ENCODE measurements at places on chromosomes 4 and X.

GRCh38 chr4:16859031-16859430, 39.4 kb downstream of the LDB2 start:
- DNase-seq: no peak

- no peak for DNase-seq
These were observed 11.1 kb upstream of the SYP start for GRCh38 chrX:49211074-49211473.

DNA sequence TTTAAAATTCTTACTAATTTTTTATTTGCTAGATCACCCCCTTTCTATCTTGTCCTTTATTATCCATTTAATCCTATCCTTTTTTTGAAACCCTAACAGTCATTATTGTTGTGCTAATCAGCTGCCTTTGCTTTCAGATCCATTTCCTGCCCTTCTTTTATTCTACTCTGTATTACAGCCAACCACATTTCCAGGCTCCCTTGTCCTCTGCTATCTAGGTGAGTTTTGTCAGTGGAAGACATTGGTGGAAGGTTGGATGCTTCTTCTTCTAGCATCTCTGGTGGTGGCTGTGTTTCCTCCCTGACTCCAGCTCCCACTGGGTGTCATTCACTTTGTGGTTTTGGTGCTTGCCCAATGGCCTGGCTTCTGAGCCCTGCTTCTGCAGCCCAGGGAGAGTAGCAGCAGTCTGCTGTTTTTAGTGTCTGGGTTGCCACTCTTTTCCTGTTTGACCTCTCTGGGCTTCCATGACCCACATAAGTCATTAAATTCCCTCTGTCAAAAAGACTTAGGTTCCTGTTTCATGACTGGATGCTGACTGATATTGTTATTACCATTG, 225.2 kb upstream of the PGRMC2 start:
- DNase-seq: no peak

- DNase-seq: no peak
These were observed 52.9 kb upstream of the LIMCH1 start for GRCh38 chr4:41485041-41485440.

- no peak for DNase-seq
These were observed 775.4 kb downstream of the STPG2 start for GRCh38 chr4:97367878-97368277.

DNA sequence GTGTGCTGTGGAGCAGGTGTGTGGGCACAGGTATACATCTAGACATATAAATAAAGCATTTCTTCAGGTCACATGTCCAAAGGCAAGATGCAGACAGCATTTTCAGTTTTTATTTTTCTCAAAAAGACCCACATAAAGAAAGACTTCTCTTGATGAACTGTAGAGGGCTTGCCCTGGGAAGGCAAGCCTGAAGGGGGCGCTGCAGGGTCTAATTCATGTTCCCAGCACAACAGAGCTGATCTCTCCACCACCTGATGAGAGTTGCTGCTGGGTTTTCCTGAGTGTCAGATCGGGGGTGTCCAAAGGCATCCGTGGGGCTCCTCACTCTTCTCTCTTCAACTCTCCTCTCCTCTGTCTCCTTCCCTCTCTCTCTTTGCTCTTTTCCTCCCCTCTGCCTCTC, 26.6 kb downstream of the ADRA2C start:
- no peak for DNase-seq

DNA sequence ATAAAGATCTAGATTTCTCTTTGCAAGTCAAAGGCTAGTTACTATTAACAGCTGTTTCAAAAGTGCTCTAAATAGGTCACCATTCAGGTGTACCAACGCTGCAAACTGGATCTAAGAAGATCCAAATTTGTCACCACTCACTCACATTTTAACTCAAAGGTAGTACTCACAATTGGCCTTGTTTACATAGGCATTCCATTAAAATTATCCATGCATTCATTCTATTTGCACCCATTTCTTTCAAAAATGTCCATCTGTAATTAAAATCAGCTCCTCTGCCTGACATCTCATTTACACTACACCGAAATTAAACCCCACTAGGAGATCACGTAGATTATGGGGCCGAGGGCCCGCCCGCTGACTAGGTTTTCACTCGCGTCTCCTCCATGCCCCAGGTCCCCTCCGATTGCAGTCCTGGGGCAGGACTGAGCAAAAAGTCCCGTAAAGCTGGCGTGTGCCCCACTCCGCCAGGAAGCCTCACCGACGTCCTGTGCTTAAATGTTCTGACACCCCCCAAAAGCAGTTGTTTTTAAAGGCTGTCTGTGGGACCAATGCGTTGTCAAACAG, 1.3 kb upstream of the ING2 start:
- no peak for DNase-seq

DNA sequence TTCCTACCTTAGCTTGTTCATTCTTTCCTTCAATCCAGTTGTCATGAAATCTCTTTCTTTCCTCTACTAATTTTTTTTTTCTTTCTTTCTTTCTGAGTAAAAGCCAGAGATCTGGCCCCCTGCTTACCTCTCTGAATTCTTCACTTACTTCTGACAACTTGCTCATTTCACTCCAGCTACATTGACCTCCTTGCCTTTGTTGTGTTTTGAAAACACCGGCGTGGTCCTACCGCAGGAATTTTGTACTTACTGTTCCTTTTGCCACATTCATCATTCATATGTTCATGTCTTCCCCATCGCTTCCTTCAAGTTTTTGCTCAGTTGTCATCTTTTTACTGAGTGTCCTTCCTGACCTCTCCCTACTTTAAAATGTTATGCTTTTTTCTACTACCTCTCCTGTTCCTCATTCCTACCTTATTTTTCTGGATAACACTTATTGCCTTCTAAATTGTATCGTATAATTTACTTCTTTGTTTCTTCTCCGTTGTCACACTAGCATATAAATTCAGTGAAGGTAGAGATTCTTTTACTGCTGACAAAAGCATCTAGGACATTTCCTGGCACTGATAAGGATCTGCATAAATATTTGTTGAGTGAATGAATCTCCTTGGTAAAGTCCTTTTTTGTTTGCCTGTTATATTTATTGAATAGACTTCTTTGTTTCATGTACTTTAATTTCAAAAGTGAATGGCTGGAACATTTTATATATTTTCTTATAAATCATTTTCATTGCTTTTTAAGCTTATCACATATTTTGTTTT, 74.4 kb downstream of the NFKB1 start:
- DNase-seq: no peak

- DNase-seq: no peak
These were observed 145.6 kb downstream of the RAP1GDS1 start for GRCh38 chr4:98406819-98407218.

DNA sequence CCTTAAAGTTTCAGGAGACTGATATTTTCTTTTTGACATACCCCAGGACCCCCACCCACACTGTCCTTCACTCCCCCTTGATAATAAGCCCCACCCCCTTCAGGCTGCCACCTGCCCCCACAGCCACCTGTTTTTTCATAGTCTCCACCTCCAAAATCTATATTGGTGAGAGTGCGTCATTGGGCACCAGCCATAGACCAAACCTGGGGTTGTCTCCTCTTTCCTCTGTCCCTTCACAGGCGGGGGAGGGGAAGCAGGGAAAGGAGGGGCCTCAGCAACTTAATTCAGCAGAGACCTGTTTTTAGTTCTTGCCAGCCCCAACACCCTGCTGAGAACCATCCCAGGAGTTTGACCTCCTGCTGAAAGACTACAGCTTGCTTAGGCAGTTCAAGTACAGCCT, 1.1 kb downstream of the ARHGAP36 start:
- no peak for DNase-seq

- DNase-seq: no peak
These were observed 30.2 kb downstream of the SPANXD start for GRCh38 chrX:141668371-141668770.

DNA sequence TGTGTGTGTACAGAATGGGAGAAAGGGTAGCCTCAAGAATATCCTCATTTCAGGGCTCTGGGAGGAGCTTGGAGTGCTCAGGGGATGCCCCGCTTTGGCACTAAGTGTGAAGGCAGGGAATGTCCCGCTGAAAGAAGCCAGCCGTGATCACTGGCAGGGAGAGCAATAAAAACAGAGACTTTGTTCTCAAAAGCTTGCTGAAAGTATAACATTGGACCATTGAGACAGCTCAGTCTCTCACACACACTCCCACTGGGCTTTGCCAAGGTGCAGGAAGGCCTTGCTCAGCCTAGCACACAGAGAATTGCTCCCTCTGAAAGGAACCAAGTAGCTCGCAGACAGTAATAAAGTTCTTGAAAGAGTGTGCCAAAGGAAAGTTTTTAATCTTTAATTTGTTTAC, 143.8 kb upstream of the SLITRK2 start:
- DNase-seq: no peak

GRCh38 chr4:94345969-94346368, 3.3 kb upstream of the HPGDS start:
- no peak for DNase-seq

- DNase-seq: no peak
These were observed 162.9 kb upstream of the DIPK2B start for GRCh38 chrX:45363596-45363995.

GRCh38 chr4:19655666-19656065, 596.0 kb upstream of the SLIT2 start:
- DNase-seq: no peak

GRCh38 chr4:113809311-113809710, 47.8 kb upstream of the CAMK2D start:
- no peak for DNase-seq

- DNase-seq: no peak
These were observed 13.6 kb downstream of the HTRA3 start for GRCh38 chr4:8283161-8283560.

DNA sequence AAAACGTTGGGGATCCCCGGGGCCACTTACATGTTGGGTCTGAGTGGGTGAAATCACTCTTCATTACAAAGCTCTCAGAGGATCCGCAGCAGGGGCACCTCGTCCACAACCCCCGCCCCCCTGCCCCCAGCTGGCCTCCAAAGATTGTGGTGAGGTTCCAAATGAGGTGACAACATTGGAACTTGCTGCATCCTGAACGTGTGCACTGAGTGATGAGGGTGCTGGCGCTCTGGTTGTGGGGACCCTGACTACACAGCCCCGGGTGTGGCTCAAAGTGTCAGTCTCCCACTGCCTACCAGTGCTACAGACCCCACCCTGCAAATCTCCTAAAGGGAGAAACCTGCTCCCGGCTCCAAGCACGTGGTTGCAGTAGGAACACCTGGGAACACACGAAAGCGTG, 111.9 kb downstream of the PHKA2 start:
- no peak for DNase-seq

DNA sequence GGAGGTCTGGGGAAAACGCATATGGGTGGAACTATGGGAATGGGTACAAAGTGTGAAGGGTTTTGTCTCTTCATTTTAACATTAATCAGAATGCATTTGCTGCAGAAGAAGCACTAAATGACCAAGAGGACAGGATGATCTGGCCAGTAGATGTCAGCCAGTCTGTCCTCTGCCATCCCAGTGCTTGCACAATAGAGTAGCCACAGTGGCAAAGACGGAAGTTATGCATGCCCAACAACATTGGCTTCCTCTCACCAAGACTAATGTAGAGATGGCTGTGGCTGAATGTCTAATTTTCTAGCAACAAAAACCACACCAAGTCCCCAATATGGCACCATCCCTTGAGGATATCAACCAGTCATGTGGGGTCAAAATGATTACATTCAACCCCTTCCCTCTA, 45.0 kb upstream of the ARHGEF6 start:
- no peak for DNase-seq

GRCh38 chr4:145784036-145784435, 104.1 kb downstream of the C4orf51 start:
- DNase-seq: no peak

All from activated T-cell treated with anti-CD3 and anti-CD28 coated beads for 48 hours (primary cell).